ENCODE measurements at places on chromosomes 5 and 9.

- no peak overlapping the region for H3K27ac ChIP-seq
- DNase-seq = no peak
- H3K36me3 ChIP-seq = no peaks in the 10 kb centered on the region
- no peaks in the 10 kb centered on the region for H3K4me1 ChIP-seq
Observed at GRCh38 chr9:79057576-79057975, 514.2 kb upstream of the TLE4 start.

GRCh38 chr9:127796225-127796813 is 6.4 kb upstream of the FPGS start:
- H3K36me3 ChIP-seq = 0 out of 2 replicates have a peak, but pooled peaks cover 5% of the 10 kb centered on the region
- no peak overlapping the region for H3K4me3 ChIP-seq
- H3K27me3 ChIP-seq = no peaks in the 10 kb centered on the region

DNA sequence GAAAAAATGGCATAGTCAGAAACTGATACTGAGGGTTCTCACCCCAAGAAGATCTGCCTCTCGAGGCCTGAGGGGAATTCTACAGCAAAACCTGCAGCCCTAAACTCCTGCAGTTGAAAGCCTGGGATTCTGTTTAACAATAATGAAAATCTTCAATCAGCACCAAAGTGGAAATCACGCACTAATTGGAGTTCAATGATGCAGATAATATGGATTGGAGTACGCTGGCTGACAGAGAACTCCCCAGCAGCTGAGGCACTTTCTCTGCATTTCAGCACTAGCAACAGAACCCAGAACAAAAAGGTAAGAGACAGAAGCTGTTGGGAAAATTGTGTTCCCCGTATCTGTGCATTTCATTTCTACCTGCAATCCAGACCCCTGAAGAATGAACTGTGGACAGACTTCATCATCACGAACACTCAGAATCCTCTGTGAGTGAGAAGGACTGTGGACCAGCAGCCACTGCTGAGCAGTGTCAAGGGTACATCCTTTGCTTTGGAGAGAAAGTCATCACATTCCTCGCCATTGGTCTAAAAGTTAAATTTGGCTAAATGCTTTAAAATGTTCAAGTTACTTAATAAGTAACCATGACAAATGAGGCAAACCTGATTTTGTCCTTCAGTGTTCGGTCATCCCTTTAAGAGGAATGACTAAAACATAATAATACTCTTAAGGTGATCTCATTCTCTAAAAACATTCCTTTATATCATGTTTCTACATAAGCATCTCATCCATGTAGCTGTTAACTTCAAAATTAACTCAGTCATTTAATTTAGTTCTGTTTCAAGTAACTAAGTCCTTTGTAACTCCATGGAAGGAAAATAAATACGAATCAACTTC is 126.1 kb downstream of the GAS1 start:
- no peak overlapping the region for H3K4me3 ChIP-seq
- no peaks in the 10 kb centered on the region for H3K27me3 ChIP-seq
- H3K4me1 ChIP-seq = no peaks in the 10 kb centered on the region
- no peak for DNase-seq

DNA sequence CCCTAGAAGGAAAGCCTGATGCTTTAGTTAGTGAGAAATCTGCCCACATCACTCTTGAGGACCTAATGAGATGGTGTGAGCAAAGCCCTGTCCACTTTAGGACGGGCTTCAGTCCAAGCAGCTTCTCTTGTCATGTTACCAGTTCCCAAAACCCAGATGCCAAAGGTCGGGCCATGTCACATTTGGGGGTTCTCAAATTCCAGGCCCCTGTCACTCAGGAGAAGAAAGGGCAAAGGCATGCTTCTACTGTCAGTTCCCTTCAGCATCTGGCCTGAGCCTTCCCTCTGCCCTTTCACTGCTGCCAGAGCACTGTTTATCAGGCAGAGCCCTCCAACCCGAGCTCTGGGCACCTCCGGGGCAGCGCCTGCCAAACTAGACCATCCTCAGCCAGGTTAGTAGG is 556.0 kb downstream of the BNC2 start:
- H3K36me3 ChIP-seq = no peaks in the 10 kb centered on the region
- no peaks in the 10 kb centered on the region for H3K4me1 ChIP-seq
- DNase-seq = no peak
- no peak overlapping the region for H3K4me3 ChIP-seq
- no peaks in the 10 kb centered on the region for H3K27me3 ChIP-seq

DNA sequence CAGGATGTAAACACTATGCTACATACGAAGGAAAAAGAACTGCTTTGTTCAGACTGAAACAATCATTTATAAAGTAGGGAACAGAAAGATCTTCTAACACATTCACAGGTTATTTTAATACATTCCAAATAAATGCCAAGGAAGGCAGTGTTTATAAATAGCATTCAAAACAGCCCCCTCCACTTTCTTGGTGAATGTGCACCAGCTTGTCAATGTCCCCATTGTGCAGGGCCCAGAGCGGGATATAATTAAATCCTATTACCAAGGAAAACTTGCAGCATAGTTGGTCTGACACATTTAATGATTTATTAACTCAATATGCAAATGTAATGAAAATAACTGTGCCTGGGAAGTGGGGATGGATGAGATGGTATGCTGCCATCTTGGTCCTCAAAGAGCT is 135.9 kb upstream of the RAD23B start:
- no peaks in the 10 kb centered on the region for H3K4me1 ChIP-seq
- H3K27ac ChIP-seq = no peak overlapping the region
- H3K27me3 ChIP-seq = no peaks in the 10 kb centered on the region
- DNase-seq = no peak
- no peaks in the 10 kb centered on the region for H3K36me3 ChIP-seq

GRCh38 chr9:33202552-33203201 is 35.5 kb upstream of the B4GALT1 start:
- no peaks in the 10 kb centered on the region for H3K36me3 ChIP-seq
- peak overlapping the region; percentile 31 for H3K27ac ChIP-seq
- peaks cover 19% of the 10 kb centered on the region for H3K4me1 ChIP-seq
- peak; percentile 72 for DNase-seq
- no peak overlapping the region for H3K4me3 ChIP-seq

GRCh38 chr5:60701321-60701968 is 1.5 kb upstream of the DEPDC1B start:
- H3K27ac ChIP-seq = no peak overlapping the region
- DNase-seq = no peak
- no peaks in the 10 kb centered on the region for H3K27me3 ChIP-seq
- no peak overlapping the region for H3K4me3 ChIP-seq

DNA sequence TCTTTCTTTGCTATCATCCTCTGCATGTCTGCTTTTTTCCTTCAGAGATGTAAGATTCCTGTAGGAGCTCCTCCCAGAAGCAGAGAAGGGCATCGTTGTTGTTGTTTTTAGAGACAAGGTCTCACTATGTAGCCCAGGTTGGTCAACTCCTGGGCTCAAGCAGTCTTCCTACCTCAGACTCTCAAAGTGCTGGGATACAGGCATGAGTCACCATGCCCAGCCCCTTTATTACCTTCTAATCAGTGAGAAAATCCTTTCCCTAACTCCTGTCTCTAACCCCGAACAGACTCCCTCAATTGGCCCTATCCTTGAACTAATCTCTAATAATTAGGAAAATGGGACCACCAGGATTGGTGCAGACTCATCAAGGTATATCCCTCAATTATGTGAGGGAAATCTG is 64.4 kb downstream of the GALNT10 start:
- no peaks in the 10 kb centered on the region for H3K4me1 ChIP-seq
- H3K27ac ChIP-seq = no peak overlapping the region
- no peaks in the 10 kb centered on the region for H3K36me3 ChIP-seq
- H3K4me3 ChIP-seq = no peak overlapping the region

- H3K4me1 ChIP-seq = peaks cover 6% of the 10 kb centered on the region
- DNase-seq = no peak
- H3K36me3 ChIP-seq = no peaks in the 10 kb centered on the region
- H3K27ac ChIP-seq = no peak overlapping the region
- H3K27me3 ChIP-seq = no peaks in the 10 kb centered on the region
Observed at GRCh38 chr9:123795336-123795735, 134.6 kb downstream of the DENND1A start.

DNA sequence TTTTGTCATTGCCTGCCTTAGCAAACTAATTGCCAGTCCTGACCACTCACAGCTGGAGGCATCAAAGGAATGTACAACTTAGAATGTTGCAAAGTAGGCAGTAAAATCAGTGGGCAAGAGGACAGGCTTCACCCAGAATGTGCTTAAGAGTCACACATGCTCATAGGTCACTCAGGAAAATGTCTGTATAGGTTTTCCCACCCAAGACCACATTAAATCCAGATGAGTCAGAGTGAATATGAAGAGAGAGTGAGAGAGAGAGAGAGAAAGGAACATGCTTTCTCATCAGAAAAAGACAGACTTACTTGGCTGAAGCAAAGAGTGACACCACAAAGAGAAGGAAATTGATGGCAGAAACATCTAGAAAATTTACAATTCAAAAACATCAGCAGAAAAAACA is 37.9 kb downstream of the PLEKHG4B start:
- no peak overlapping the region for H3K27ac ChIP-seq
- no peaks in the 10 kb centered on the region for H3K27me3 ChIP-seq
- DNase-seq = no peak
- H3K4me3 ChIP-seq = no peak overlapping the region

- no peak for DNase-seq
- H3K4me1 ChIP-seq = no peaks in the 10 kb centered on the region
- peaks cover 13% of the 10 kb centered on the region for H3K27me3 ChIP-seq
- no peaks in the 10 kb centered on the region for H3K36me3 ChIP-seq
- no peak overlapping the region for H3K27ac ChIP-seq
Observed at GRCh38 chr9:137041124-137041523, 4.9 kb downstream of the NPDC1 start.

DNA sequence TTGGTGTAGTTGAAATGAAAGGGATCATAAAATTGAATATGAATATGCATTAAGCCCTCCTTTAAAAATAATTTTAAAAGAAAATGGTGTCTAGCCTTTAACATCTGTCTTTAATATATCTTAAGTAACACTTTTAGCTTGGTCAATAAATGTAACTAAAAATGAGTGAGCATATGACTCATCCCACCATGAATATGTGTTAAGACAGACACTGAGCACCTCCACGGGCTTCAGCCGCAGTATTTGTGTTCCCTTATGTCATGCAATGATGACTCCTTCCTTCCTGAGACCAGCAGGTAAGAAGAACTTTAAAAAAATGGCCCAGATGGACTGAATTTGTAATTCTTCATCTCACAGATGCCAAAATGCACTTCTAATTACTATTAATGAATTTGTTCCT is 563.2 kb downstream of the NR2F1-AS1 start:
- no peak overlapping the region for H3K4me3 ChIP-seq
- H3K27ac ChIP-seq = no peak overlapping the region
- H3K4me1 ChIP-seq = no peaks in the 10 kb centered on the region
- H3K27me3 ChIP-seq = no peaks in the 10 kb centered on the region
- H3K36me3 ChIP-seq = no peaks in the 10 kb centered on the region

DNA sequence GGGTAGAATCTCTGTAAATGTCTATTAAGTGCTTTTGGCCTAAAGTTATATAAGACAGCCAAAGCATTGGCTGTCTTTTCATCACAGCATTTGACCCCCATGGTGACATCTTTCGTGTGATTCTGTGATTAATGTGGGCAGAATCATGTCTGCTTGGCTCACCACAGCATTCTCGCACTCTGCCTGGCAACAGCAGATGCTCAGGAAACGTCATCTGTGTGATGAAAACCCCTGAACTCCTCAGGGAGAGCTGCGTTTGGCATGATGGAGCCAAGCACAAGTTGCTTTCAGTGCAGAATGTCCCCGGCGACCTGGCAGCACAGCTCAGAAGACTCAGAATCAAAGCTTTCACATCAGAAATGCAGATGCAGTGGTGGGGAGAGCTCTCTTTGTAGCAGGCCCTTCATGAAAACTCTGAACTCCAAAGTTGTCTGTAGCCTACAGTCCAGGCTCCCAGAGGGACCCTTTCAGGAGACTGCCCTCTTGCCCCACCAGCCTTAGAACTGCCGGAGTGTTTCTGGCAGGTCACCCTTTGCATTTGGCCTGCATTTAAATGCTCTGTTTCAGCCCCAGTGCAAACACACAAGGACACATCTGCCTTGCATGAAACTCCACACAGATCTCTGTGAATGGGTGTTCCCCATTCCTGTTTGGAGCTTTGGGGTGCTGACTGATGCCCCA is 155.6 kb upstream of the PANK3 start:
- no peak overlapping the region for H3K4me3 ChIP-seq
- H3K36me3 ChIP-seq = no peaks in the 10 kb centered on the region
- no peaks in the 10 kb centered on the region for H3K4me1 ChIP-seq
- H3K27ac ChIP-seq = no peak overlapping the region
- DNase-seq = no peak

DNA sequence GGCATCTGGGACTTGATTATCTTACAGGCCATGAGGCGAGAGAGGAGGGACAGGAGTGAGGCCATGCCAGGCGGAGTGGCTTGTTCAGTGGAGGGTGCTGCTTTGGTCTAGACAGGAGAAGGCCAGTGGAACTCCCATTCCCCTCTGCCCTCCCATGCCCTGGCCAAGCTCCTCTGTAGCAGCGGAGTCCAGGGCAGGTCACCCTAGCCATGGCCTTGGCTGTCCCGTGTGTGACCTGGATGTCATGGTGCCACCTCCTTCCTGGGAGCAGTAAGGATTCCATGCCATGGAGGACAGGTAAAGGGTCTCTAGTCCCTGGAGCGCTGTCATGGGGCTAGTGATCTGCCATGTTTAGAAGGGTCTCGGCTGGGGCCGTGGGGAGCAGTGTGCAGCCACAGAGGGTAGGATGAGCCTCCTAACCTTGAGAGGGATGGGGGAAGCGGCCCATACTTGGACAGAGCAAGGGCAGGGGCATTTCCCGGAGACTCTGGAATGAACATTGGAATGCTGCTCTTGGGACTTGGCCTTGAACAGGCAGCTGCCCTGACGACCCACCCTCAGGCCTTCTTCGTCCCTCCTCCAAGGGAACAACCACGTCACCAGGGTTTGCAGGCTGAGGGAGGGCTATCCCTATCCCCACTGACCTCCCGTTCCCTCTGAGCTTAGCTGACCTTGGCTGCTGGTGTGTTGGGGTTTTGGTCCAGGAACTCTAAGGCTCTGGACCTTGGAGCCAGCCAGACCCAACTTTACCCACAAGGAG is 100.4 kb downstream of the DAB2IP start:
- no peaks in the 10 kb centered on the region for H3K4me1 ChIP-seq
- no peaks in the 10 kb centered on the region for H3K36me3 ChIP-seq
- H3K27me3 ChIP-seq = no peaks in the 10 kb centered on the region
- DNase-seq = no peak
- no peak overlapping the region for H3K27ac ChIP-seq

DNA sequence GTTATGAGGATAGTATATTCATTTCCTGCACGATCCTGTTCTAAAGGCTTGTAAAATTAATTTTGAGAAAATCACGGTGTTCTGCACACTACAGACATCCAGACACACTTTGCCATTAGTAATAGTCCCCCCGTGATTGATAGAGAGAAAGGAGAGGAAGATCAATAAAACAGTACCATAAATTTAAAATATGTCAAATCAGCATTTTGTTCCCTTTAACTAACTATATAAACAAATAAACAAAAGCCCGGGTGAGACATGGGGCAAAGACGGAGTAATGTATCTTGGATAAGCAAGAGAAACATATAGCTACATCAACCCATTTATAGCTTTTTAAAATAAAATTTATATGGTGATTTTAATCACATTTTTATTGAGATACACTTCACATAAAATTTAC is 10.6 kb upstream of the CER1 start:
- H3K27ac ChIP-seq = no peak overlapping the region
- H3K4me1 ChIP-seq = no peaks in the 10 kb centered on the region
- no peak for DNase-seq
- H3K27me3 ChIP-seq = no peaks in the 10 kb centered on the region
- no peaks in the 10 kb centered on the region for H3K36me3 ChIP-seq
